Upper lobe of left lung (tissue), 6 donors: ENCODE measurements at places on chromosomes 2 and 18.

DNA sequence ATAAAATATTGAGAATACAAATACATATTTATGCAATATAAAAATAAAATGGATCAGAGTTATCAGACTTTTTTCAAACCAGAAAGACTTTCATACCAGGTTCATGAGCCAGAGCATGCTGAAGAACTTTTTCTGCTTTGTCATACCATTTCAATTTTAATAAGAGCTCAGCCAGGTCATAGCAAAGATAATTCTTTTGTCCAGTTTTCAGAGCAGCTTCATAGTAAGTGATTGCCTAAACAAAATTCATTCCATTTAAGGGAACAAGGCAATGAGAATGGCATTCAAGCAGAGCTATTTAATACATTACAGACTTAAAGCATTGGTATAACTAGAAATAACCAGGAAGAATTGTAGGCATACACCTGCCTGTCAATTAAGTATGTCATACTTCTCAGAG, 42.3 kb downstream of the TTC21B start:
- H3K27ac ChIP-seq = no peak overlapping the region
- no peak for DNase-seq
- no peaks in the 10 kb centered on the region for H3K27me3 ChIP-seq
- H3K4me1 ChIP-seq = no peaks in the 10 kb centered on the region
- no peak overlapping the region for H3K4me3 ChIP-seq

GRCh38 chr2:49111456-49111855, 42.9 kb downstream of the FSHR start:
- no peak for DNase-seq
- no peak overlapping the region for H3K4me3 ChIP-seq
- no peaks in the 10 kb centered on the region for H3K36me3 ChIP-seq
- no peaks in the 10 kb centered on the region for H3K4me1 ChIP-seq

GRCh38 chr18:48084858-48085257, 154.4 kb upstream of the SMAD2 start:
- no peak overlapping the region for H3K27ac ChIP-seq
- H3K4me1 ChIP-seq = no peaks in the 10 kb centered on the region
- DNase-seq = no peak
- no peak overlapping the region for H3K4me3 ChIP-seq
- H3K27me3 ChIP-seq = no peaks in the 10 kb centered on the region
- H3K36me3 ChIP-seq = no peaks in the 10 kb centered on the region

DNA sequence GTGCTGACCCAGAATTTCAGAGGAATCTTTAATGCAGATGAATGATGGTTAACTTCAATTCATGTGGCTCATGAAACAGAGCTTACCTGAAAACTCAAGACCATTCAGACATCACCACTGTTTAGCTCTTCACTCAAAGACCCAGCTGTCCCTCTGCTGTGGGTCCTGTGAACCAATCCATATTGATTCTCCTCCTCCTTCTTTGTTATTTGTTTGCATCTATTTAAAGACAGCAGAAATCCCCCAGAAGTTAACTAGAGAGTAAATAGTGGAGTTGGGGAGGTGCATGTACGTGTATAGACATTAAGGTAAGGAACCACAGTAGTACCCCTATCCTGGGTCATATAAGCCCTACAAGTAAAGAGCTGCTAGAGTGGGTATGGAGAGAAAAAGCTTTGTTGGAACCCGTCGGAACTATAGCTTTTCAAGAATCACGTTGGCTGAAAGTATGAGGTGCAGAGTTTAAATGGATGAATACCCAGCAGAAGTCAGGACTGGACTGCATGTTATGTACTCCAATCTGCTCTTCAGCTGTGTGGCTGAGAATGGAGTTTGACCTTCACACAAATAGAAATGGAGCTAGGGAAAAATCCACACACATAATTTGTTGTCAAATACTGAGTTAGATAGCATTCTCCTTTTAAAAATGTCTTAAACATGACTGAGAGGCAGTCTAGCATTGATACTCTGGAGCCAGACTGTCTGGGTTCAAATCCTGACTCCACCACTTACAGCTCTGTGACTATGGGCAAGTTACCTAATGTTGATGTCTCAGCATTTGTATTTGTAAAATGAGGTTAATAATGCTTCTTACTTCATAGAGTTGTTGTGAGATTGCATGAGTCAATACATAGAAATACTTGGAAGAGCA, 81.7 kb upstream of the HK2 start:
- H3K36me3 ChIP-seq = no peaks in the 10 kb centered on the region
- no peaks in the 10 kb centered on the region for H3K27me3 ChIP-seq
- H3K4me1 ChIP-seq = no peaks in the 10 kb centered on the region
- H3K4me3 ChIP-seq = no peak overlapping the region
- H3K27ac ChIP-seq = no peak overlapping the region

DNA sequence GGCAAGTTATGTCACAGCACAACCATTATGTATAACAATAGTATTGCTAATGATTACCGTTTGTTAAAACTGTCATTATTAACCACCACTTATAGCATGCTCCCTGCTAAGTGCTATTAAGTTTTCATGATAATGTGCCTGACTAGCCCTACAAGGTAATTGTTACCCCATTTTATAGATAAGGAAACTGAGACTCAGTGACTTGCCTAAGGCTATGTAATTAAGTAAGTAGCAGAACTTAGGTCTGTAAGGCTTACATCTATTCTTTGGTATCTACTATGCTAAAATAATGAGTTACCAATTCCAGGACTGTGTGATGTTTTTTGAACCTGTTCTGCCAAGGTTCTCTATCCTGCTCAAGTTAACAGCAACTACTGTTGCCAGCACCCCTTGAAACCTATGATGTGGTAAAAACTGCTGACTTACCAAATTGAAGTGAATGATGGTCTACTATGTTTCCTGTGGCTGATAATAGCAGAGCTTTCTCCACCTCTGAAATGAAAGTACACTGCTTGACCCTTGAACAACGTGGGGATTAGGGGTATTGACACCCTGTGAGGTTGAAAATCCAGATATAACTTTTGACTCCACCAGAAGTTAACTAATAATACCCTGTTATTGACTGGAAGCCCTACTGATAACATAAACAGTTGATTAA, 18.2 kb downstream of the ACVR2A start:
- no peak overlapping the region for H3K27ac ChIP-seq
- no peaks in the 10 kb centered on the region for H3K27me3 ChIP-seq
- H3K4me3 ChIP-seq = no peak overlapping the region
